ENCODE measurements at places on chromosomes 7 and 10. TPM values are rescaled to one million over a fixed set of nuclear protein-coding genes. Genes with fewer than 3 reads are reported as not detected.

GRCh38 chr7:148304456-148304855 is 286.1 kb upstream of the C7orf33 start:
- DNase-seq: no peak
- H3K27me3 ChIP-seq: no peaks in the 10 kb centered on the region
- no peak overlapping the region for H3K27ac ChIP-seq
- H3K4me3 ChIP-seq: no peak overlapping the region
- H3K4me1 ChIP-seq: peaks cover 4% of the 10 kb centered on the region

DNA sequence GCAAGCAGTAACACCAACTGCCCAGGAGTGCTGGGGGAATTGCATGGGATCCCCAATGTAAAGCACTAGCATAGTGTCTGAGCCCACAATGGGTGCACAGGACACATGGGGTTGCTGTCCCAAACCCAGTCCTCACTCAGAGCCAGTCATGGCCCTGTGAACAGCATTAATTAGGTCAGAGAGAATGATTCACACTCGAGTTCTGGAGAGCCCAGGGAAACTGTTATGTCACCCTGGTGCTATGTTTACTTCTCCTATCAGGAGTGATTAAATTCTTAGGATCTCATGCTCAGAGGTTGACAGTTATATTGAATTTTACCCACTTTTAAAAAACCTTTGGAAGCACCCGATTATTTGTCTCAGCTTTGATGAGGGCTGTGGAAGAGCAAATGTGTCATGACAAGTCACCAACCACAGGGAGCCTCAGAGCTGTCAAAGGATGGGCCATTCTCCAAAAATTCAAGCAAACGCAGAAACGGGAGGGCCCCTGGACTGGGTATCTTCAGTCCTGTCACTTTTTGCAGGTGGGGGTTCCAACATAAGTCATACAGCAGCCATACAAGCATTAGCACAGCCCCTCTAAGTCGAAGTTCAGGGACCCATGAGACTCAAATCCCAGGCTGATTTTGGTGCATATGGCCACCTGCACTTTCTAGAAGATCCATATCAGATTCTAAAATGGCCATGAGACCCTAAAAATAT is 1.3 kb upstream of the RASSF4 start:
- peak overlapping the region; percentile 79 for H3K4me3 ChIP-seq
- peaks cover 15% of the 10 kb centered on the region for H3K4me1 ChIP-seq
- no peaks in the 10 kb centered on the region for H3K27me3 ChIP-seq
- DNase-seq: no peak
- H3K27ac ChIP-seq: no peak overlapping the region

GRCh38 chr10:48700071-48700470 is 15.4 kb downstream of the WDFY4 start:
- H3K36me3 ChIP-seq: no peaks in the 10 kb centered on the region
- no peak overlapping the region for H3K4me3 ChIP-seq
- no peaks in the 10 kb centered on the region for H3K27me3 ChIP-seq
- no peak overlapping the region for H3K27ac ChIP-seq
- no peak for DNase-seq

DNA sequence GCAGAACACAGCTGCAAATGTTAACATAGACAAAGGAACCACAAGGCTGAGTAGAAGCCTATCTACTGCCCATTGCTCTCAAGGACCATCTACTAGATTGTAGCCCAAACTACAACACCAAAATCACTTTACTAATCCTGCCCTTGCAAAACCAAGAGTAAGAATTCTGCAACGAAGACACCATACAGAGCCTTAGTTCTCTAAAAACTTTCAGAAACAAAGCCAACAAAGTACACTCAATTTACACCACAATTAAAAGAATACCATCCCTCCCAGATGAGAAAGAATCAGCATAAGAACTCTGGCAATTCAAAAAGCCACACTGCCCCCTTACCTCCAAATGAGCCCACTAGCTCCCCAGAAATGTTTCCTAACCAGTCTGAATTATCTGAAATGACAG is 294.3 kb downstream of the CTNNA3 start:
- no peak for DNase-seq
- no peak overlapping the region for H3K4me3 ChIP-seq
- no peak overlapping the region for H3K27ac ChIP-seq
- H3K4me1 ChIP-seq: no peaks in the 10 kb centered on the region
- H3K27me3 ChIP-seq: peaks cover 2% of the 10 kb centered on the region
- H3K36me3 ChIP-seq: no peaks in the 10 kb centered on the region

GRCh38 chr7:88647825-88648224 is 111.7 kb upstream of the ZNF804B start:
- no peaks in the 10 kb centered on the region for H3K27me3 ChIP-seq
- no peak overlapping the region for H3K27ac ChIP-seq
- DNase-seq: no peak
- H3K4me3 ChIP-seq: no peak overlapping the region

DNA sequence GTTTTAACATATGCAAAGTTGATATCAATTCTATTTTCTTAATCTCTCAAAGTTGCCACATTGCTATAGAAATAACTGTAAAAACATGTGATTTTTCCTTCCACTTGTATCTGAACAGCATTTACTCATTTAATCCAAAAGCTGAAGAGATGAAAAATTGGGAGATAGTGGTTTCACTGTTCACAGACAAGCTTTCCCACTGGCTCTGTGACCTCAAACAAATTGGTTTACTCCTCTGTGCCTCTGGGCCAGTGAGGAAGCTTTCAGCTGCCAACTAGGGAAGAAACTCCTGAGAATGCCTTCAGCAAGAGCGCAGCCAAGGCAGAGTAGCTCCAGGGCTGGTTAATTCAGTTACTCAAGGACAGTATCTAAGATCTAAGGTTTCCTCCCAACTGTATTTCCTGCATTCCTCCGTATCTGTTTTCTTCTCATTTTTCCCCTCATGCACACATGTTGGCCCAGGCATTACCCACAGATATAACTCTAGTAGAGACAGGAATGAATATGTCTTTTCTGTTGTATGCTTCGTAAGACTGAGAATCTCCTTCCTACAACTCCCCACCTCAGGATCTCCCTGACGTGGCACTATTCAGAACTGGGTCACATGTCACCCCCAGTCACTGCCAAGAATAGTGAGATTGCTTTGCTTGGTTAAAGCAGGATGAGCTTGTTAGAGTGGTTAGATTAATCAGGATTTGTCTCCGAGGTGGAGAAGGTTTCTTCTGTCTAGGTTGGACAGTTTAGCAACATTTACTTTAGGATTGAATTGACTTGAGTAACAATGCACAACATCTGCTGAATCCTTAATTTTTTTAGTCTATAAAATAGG is 315.7 kb downstream of the NRG3 start:
- H3K4me1 ChIP-seq: no peaks in the 10 kb centered on the region
- no peak overlapping the region for H3K4me3 ChIP-seq
- DNase-seq: no peak
- no peaks in the 10 kb centered on the region for H3K27me3 ChIP-seq

- no peaks in the 10 kb centered on the region for H3K4me1 ChIP-seq
- H3K4me3 ChIP-seq: no peak overlapping the region
- H3K27ac ChIP-seq: no peak overlapping the region
- H3K36me3 ChIP-seq: no peaks in the 10 kb centered on the region
- no peaks in the 10 kb centered on the region for H3K27me3 ChIP-seq
Measured at GRCh38 chr7:80779456-80779855, 139.4 kb downstream of the SEMA3C start.

DNA sequence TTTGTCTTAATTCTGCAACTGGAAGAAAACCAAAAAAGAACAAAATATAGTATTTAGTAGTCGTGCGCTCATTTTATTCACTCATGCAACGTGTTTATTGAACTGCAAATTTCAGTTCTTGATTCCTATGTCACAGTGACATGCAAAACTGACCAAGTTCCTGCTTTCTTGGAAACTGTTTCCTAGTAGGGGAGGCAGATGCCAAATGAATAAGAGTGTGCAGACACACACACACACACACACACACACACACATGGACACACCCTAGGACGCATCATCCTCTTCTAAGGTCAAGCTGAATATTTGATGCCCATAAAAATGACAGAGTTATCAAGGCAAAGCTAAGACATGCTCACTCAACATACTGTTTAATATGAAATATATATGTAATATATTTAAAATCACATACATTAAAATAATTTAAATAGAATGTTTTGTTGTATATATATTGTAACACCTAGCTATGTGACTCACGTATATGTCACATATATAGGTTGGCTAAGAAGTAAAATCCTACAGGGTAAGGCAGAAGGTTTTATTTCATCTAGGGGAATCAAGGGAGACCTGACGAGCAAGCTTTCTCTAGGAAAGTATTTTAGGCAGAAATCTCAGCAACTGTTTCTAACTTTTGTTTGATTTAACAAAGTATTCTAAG is 79.6 kb downstream of the SVIL start:
- no peaks in the 10 kb centered on the region for H3K27me3 ChIP-seq
- no peak for DNase-seq
- peaks cover 23% of the 10 kb centered on the region for H3K4me1 ChIP-seq
- H3K36me3 ChIP-seq: peaks cover 8% of the 10 kb centered on the region
- no peak overlapping the region for H3K27ac ChIP-seq

DNA sequence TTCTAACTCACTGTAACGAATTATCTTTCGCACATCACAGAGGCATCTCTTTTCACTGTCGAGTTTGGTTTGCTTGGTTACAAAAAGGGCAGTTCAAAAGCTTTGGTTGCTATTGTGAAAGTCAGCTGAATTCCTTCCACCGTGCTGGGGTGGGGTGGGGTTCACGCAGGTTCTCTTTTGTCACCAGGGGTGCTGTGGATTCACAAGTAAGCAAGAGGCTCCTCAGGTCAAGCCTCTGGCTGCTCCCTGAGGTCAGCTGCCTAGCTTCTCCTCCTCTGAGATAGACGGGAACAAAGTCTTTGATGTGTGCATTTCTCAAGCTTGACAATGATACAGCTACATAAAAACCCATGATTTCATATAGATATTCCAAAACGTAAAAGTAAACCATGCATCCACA is 47.7 kb downstream of the EGFR start:
- no peak overlapping the region for H3K4me3 ChIP-seq
- H3K27ac ChIP-seq: no peak overlapping the region
- H3K36me3 ChIP-seq: no peaks in the 10 kb centered on the region
- peaks cover 32% of the 10 kb centered on the region for H3K27me3 ChIP-seq
- DNase-seq: no peak

DNA sequence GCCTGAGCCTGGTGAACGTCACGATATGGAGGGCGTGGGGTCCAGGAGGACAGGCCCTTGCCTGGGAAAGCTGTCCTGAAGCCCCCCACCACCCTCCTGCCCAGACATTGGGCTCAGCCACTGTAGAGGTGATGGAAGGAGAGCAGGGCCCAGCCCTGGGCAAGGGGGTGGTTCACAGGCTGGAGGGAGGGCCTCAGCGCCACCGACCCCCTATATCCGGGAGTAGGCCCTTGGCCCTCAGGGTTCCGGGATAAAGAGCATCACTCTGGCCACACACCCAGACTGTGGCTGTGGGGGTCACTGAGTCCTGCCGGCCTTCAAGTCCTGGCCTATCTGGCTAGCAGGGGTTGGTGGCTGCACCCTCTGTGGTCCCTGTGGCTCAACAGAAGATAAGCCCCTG is 55.3 kb upstream of the GTF2IRD1 start:
- no peaks in the 10 kb centered on the region for H3K36me3 ChIP-seq
- no peak overlapping the region for H3K27ac ChIP-seq
- no peaks in the 10 kb centered on the region for H3K27me3 ChIP-seq

DNA sequence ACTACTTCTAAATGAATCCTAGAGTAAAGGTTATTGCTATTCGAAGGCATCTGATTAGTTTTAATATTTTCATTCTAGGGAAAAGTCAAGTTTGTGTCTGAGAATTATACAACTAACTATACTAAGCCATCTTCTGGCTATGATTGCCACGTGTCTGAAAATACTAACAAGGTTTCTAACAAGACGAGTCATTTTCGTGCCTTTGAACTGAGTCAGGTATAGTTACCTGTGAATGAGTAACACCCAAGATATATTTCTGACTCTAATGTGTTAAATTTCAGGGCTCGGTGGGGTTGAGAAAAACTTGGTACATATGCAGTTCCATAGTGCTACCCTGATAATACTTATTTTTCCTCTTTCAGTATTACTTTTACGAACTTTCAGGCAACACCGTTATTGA is 35.5 kb downstream of the TASOR2 start:
- H3K4me1 ChIP-seq: peaks cover 7% of the 10 kb centered on the region
- no peaks in the 10 kb centered on the region for H3K27me3 ChIP-seq
- H3K27ac ChIP-seq: no peak overlapping the region
- no peak overlapping the region for H3K4me3 ChIP-seq
- H3K36me3 ChIP-seq: peaks cover 15% of the 10 kb centered on the region

DNA sequence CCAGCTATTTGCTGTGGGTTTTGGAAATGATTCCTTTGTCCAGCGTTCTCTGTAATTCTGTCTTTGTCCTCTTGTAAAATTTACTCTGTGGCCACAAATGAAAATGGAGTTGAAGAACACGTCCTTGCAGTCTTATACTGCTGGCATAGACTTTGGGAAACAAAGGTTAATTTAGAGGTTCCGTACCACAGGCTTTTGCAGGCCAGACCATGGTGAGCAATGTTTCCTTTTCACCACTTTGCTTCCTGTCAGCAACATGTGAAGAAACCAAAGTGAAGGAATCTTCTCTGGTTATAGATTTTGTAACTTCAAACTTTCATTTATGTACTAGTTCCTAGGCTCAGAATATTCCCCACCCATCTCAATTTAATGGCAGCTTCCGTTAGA is 488.5 kb downstream of the MDFIC start:
- no peak overlapping the region for H3K27ac ChIP-seq
- H3K4me3 ChIP-seq: no peak overlapping the region
- peaks cover 8% of the 10 kb centered on the region for H3K4me1 ChIP-seq
- H3K27me3 ChIP-seq: no peaks in the 10 kb centered on the region
- H3K36me3 ChIP-seq: no peaks in the 10 kb centered on the region

DNA sequence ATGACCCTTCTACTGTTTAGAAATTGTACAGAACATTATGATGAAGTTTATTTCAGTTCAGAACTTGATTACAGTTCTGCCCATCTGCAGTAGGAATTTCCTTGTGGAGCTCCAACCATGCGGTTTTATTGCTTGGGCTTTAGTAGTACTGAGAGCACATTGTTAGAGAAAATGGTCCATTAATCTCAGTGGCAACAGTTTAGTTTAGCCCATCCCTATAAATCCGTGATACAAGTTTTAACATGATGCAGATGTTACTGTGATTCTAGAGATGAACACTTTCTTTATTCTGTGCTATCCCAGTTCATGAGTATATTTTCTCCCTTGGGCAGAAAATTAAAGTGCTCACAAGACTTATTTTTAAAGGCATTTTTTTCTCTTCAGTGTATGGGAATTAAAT is 84.8 kb upstream of the FZD8 start:
- H3K4me3 ChIP-seq: no peak overlapping the region
- H3K4me1 ChIP-seq: no peaks in the 10 kb centered on the region
- no peak overlapping the region for H3K27ac ChIP-seq
- no peaks in the 10 kb centered on the region for H3K27me3 ChIP-seq
- H3K36me3 ChIP-seq: no peaks in the 10 kb centered on the region

The LBX1 gene
- total RNA-seq: not detected

The NANOS1 gene
- total RNA-seq: 0.40 TPM

The COL13A1 gene
- total RNA-seq: not detected

The TRPV5 gene
- not detected for total RNA-seq

The FFAR4 gene
- total RNA-seq: not detected

The FAM237B gene
- not detected for total RNA-seq

Data from activated CD4-positive, alpha-beta memory T cell treated with anti-CD3 and anti-CD28 coated beads, Interleukin-2, amount 10 ng/mL, durations not matched to agents 7 days and 5 days (primary cell).